LHCN-M2 (cell line): ENCODE measurements at places on chromosomes 12 and 14. TPM values are rescaled to one million over a fixed set of nuclear protein-coding genes. Genes with fewer than 3 reads are reported as not detected.
A peak's percentile ranks its signal among the peaks of the same experiment; 100 is the strongest.

GRCh38 chr12:11753150-11753499 lies 103.7 kb downstream of the ETV6 start:
- DNase-seq = no peak

DNA sequence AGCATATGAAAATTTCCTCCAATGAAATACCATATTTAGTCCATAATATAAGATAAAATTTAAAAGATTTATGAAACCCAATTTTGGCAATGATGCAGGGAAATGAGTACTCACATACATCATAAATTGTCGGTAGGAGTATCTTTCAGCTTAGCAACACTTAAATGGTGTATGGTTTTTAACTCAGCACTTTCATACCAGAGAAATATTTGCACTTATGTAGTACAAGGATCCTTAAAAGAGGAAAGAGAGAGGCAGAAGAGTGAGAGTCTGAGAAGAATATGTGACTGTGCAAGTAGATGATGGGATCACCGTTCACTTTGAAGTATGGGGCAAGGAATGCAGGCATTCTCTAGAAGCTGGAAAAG lies 379.3 kb upstream of the DCN start:
- DNase-seq = no peak

- no peak for DNase-seq
Observed at GRCh38 chr12:56107242-56107641, 2.9 kb downstream of the PA2G4 start.

DNA sequence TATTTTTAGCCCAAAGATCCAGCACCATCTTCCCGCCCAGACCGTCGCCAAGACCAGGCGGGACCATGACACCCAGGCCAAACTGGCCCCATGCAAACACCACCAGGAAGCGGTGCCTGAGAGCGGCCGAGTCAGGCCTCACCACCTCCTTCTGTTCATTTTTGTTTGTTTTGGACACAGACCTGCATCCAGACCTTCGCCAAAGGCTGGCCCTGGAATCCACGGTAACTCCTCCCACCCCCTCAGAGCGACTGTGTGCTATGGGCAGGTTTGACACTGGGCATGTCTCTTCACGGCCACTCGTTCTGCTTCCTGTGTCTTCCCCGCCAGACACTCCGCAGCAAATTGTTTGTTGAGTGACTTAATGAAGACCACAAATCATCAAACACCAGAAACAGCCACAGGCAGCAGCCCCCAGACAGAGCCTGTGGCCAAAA lies 47.1 kb downstream of the NCOR2 start:
- no peak for DNase-seq

DNA sequence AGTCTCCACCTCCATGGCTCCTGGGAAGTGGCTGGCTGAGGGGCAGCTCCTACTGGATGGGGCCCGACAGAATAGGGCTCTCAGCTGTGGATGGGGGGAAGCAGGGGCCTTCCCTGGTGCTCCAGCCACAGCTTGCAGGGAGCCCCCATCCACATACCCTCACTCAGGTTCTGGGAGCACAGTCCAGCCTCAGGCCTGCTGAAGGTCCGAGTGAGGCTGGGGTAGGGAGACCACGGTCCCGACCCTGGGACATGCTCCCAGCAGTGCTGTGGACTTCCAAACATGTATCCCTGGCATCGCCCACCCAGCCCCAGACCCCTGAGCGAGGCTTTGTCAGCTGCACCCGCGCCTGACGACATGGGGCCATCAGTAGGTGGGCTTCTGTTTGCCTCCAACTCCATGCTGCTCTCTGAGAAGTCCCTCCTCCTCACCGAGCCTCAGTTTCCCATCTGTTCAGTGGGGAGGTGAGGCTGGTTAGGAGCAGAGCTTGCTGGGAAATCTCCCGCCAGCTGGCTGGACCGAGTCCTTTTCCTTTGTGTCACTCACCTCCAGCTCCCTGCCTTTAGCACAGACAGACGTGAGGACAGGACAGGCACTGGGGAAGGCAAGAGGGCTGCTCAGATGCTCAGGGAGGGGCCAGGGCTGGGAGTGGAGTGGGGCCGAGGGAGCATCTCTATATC lies 9.1 kb upstream of the ATG101 start:
- no peak for DNase-seq

DNA sequence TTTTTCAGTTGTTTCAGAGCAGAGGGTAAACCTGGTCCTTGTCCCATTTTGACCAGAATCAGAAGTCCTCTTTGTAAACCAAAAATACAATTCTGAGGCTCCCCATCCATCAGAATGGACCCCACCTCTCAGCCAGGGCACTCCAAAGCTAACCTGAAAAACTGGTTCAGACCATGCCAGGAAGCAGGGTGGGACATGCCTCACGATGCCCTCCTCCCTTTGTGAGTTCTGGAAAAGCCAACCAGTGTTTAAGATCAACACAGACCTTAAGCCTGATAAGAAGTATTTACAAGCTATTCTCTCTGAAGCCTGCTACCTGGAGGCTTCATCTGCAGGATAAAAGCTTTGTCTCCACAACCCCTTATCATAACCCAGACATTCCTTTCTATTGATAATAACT lies 35.4 kb downstream of the TNFAIP2 start:
- no peak for DNase-seq

DNA sequence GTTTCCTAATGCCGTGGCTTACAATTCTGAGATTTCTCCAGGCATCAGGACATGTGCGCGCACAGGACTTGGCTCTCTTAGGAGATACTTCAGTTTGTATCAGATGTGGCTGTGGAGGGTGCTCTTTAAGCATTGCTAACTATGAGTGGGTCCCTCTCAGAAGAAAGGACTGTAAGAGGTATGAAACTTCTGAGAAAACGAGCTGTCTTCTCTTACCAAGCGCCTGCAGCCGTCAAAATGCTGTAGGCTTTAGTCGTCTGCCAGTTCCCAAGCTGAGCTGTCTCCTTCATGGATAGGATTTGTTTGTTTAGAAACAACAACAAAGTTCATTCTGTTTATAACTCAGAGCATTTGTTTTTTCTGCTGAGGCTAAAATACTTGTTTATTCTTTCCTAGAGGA lies 16.1 kb upstream of the MANSC4 start:
- DNase-seq = no peak

DNA sequence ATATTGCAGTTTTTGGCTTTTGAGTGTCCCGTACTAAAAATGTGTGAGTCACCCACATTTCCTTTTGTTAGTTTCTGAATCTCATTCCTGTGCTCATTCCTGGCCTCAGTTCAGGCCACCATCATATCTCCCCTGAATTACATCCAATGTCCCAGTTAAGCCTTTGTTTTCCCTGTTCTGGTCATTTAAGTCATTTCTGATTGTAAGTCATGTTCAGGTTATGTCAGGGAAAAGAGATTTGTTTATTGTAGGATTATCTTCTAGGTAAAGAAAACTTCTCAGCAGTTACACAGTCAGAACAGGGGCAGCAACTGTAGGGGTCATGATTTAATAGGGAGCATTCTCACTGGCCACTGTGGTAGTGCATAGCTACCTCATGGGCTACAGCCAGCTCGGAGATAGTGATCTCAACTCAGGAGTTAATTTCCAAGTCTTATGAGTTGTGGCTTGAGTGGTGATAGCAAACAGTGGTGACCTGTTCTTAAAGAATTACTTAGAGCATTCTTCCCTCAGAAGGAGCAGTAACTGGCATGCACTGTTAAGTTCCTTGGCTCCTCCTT lies 6.7 kb downstream of the DDX47 start:
- DNase-seq = peak; percentile 87

DNA sequence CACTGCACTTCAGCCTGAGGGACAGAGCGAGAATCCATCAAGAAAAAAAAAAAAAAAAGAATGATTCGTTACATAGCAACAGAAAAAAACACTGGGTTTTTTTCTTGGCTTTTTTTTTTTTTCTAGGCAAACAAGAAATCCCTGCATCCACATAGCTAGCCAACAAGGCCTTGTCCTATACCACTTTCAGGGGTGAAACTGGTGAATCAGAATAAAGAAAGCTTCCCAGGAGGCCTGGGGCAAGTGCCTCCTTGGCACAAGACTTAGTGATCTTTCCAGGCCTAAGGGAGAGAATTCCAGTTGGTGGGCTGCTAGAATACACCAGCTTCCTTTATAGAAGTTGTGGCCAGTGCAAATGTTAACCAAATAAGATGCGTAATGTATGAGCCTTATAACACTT lies 90.0 kb downstream of the VCPKMT start:
- DNase-seq = no peak

DNA sequence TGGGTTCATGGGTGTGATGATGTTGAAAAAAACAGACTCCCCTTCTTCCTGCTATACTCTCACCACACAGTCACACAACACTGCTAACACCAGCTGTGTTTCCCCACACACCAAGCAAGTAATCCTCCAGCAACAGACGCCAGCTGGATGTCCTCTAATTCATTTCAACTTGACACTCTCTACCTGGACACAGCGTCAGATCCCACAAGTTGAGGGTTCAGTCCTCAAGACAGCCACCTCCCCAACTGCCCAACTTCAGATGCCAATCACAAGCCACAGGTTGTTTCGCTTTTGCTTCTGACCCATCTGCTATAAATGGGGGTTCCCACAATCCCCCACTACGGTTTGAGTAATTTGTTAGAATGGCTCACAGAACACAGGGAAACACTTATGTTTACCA lies 49.3 kb downstream of the TMEM30B start:
- DNase-seq = no peak

- no peak for DNase-seq
Observed at GRCh38 chr14:68241862-68242487, 422.4 kb downstream of the RAD51B start.

DNA sequence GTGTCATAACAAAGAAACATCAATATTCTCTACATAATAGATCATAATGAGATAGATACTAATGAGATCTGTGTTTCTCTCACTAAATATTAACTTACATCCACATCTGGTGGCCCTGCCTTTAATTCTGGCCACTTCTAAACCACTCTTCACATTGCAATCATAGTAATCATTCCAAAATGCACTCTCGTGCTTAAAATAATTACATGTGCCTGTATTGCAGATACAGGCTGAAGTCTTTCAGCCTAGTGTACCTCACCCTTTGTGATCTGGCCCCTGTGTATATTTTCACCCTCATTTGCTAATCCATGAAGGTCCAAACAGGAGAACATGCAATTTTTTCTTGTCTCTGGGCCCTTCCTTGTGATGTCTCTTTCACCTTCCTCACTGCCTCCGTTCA lies 108.0 kb downstream of the LIN7A start:
- DNase-seq = no peak

DNA sequence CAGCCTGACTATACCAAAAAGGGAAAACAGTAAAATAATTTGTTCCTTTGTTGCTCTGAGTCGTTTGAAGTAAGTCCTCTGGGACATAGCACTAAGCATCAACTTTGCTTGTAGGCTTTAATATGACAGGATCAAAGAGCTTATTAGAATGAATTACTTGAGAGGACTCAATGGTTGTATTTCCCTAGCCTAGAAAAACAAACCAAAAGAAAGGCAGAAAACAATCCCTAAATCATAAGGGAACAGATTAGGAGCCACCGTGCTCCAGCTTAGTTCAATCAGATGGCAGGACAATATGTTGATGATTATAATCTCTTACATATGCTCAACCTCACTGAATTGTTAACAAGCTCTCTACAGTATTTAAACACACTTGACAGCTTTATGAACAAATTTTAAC lies 988.4 kb downstream of the FLRT2 start:
- DNase-seq = no peak

DNA sequence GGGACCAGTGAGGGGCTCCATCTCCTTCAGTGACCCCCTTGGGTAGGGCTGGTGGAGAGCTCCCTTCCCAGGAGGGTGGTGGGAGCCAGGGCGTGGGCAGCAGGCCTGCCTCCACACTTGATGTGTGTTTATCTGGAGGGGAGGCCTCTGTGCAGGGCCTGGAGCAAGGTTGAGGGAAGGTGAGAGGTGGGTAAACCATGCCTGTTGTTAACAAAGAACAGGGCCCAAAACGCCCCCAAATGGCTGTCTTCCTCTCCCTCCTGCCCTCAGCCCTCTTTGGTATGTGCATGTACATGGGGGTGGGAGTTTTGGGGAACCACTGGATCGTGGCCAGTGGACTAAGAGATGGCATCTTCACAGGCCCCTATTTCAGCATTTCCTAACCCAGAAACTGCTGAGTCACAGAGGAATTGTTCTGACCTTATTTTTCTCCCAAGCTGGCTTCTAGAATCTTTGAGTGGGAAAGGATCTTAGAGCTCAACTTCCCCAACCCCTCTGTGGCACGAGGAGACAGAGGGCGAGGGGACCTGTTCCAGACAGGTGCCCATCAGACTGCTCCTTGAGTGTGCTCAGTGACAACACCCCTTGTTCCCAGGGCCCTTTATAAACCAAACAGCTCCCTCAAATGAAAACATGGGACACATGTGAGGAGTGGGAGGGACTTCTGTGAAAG lies 3.6 kb downstream of the SLC48A1 start:
- DNase-seq = no peak

DNA sequence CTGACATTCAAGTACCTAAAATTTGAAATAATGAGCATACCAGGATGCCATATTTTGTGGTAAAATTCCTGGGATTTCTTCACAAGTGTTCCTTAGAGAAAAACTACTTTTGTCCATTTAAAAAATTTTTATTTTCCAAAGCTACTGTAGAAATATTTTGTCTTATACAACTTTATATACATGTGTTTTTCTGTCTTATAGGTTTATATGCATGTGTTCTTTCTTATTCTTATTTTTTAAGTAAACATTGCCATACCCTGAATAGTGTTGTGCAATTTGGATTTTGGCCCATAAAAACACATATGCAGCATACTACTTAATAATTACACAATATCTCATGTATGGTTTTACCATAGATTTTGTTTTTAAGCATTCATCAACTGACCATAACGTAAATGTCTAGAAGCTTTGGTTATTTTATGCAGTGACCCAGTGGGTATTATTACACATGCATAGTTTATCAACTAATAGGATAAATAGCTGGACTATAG lies 1107.4 kb upstream of the SEL1L start:
- DNase-seq = no peak

DNA sequence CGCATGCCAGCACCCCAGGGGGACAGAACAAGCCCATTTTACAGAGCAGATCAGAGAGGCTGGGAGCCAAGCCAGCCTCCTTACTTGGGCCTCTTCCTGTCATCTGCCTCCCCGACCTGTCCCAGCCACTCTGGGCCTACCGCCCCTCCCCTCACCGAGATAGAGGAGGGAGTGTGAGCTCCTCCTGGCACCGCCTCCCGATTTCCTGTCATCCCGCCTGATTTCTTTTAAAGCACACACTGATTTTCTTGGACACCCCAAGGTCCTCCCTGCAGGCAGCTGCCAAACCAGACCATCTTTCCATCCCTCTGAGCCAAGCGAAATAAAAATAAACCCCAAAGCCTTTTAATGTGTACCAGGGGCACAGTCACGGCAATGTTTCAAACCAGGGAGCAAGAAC lies 108.4 kb downstream of the RFLNA start:
- no peak for DNase-seq

- no peak for DNase-seq
Observed at GRCh38 chr12:10068644-10069043, 30.1 kb downstream of the CLEC1A start.

DNA sequence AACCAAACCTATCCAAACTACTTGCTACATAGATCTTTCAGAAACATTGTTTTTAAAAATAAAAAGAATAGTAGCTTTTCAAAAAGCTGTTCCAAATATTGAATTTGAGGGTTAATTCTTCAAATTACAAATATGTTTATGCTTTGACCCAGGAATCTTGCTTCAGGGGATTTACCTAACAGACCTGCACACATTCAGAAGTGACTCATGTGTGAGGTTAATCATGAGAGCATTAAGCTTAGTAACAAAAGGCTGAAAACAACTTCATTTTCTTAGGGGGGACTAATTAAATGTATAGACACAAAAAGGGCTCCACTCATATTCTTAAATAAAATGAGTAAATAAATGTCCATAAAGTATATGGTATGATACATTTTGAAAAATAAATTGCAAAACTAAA lies 672.4 kb upstream of the FLRT2 start:
- DNase-seq = no peak

The GSG1 gene
- 6.7 and 9.0 TPM in 2 replicates for total RNA-seq

The ARHGEF25 gene
- 13.8 and 14.6 TPM in 2 replicates for total RNA-seq

The KRT75 gene
- not detected in 2 replicates for total RNA-seq

The GPR84 gene
- not detected in 2 replicates for total RNA-seq

The AJUBA gene
- 67.1 and 78.4 TPM in 2 replicates for total RNA-seq

The HEBP1 gene
- 7.7 and 8.0 TPM in 2 replicates for total RNA-seq
